ENCODE measurements at places on chromosomes 5 and 9.

DNA sequence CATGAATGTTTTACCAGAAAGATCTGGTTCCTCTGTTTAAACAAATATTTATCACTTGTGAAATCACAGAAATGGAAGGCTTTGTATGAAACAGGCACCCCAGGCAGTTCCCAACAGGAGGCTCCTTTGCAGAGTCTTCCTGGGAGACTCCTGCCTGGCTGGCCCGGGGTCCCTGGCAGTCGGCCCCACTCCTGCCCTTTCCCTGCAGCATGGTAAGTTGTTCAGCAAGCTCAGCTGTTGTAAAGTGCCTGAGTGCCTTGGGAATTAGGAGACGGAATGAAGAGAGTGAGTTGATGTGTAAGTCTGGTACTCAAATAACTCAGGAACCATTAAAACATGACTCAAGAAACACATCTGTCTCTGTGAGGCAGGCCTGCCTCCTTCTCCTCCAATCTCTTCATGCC is 17.5 kb upstream of the LHFPL2 start:
- no peak for DNase-seq

DNA sequence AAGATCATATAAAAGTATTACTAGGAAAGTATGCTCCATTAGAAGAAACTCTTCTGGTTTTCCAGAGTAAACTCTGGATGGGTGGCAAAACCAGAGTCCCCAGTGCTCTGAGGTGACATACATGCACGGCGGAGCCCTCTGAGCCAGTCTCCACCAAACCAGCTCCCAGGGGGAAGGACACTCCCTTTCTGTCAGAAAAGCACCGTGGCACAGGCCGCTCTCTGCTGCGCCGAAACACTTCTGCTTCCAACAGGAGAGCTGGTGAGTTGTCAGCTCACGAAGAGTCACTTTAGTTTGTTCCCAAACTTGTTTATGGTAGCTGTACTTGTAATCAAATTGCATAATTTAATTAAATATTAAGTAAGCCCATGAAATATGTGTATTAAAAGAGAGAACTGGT is 184.6 kb downstream of the CDK5RAP2 start:
- DNase-seq: no peak

GRCh38 chr5:146398826-146399225 is 48.3 kb upstream of the TCERG1 start:
- DNase-seq: no peak

GRCh38 chr9:4375424-4376200 is 75.7 kb upstream of the GLIS3 start:
- no peak for DNase-seq

DNA sequence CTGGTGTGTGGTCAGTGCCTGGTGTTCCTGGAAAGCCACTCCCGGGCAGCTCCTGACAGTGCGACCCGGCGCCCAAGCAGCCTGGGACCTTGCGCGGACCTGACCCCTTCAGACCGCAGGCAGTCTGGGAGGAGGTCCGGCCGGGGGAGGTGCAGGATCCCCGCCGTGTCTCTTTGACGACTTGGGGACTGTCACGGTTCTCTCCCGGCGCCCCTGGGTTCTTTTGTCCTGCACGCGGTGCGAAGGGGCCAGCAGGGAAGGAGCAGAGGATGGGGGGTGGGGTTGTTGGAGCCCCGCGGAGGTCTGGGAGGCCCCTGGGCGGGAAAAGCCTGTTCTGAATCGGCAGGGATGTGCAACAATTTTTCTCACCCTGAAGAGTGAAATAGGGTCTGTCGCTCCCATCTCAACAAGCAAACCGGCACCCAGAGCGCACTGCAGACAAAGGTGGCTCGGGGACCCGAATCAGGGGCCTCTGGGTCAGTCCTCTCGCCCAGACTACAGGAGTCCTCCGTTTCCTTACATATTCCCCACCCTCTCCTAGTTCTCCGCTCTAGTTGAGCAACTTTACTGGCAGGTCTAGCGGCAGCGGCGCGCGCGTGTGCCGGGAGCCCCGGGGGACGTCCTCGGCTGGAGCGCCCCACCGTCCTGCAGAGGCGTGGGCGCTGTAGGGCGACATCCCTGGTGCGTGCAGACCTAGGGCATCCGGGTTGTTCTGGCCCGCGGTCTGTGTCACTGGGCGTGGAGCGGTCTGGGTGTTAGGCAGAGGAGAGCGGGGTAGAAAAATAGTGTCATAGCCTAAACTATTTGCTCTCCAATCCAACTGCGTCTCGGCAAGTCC is 1.2 kb downstream of the VCAN start:
- DNase-seq: no peak

- no peak for DNase-seq
Observed at GRCh38 chr5:115381911-115382662, 85.6 kb upstream of the CCDC112 start.

GRCh38 chr5:54385994-54386393 is 69.5 kb upstream of the HSPB3 start:
- no peak for DNase-seq

DNA sequence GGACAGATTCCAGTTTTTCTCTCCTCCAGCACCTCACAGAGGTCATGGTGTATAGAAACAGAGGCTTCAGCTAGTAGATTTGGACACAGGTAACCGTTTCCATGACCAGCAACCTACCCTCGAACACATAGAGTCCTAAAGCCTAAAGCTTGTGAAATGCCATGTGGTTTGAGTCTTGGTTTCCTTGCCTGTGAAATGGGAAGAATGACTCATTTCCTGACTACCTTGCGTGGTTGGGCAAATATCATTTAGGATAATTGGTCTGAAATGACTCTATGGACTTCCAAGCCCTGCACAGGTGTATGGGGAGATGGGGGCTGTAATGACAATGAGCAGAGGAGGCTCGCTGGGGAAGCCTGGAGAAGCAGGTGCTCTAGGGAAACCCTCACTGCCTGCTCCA is 134.6 kb downstream of the TTLL11 start:
- DNase-seq: no peak

DNA sequence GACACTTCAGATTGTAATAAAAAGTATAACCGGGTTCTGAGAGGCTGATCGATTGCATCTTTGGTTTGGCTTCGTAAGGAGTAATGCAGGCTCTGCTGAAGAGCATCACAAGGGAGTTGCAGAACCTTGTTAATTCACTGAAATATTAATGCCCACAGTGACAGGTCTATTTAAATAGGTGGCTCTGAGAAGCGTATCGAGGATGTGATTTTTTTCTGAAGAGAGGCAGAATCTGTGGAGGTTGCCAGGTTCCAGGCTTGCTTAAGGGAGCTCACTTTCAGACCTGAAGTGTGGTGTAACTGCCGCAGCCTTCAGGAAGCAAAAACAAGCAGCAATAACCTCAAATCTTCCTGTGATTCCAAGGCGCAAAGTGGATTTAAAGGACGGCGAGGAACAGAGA is 80.3 kb downstream of the ANKRD33B start:
- no peak for DNase-seq

GRCh38 chr9:87181670-87182069 is 234.4 kb upstream of the GAS1 start:
- no peak for DNase-seq

GRCh38 chr9:90805006-90805996 is 3.7 kb downstream of the SYK start:
- no peak for DNase-seq

GRCh38 chr9:37454238-37454637 is 11.0 kb downstream of the ZBTB5 start:
- no peak for DNase-seq

DNA sequence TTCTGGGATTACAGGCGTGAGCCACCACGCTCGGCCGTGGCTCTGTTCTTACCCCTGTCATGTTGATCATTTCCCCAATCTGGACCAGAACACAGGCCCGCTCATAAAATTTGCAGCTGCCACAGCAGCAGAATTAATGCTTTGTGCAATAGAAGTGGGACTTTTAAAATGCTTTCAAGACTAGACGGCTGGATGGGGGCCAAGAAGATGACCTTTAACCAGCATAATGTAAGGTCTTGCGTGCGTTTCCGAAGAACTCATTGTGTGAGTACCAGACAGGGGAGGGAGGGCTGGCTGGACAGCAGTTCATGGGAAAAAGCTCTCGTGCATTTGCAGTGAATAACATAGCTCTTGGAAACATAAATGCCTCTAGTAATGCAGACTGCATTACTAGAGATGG is 3.5 kb upstream of the WDR38 start:
- no peak for DNase-seq

- DNase-seq: no peak
Observed at GRCh38 chr9:68981789-68982188, 32.1 kb downstream of the PRKACG start.

GRCh38 chr5:157456301-157456700 is 3.7 kb upstream of the NIPAL4 start:
- DNase-seq: no peak

GRCh38 chr5:156164306-156164705 is 162.7 kb upstream of the SGCD start:
- no peak for DNase-seq

- no peak for DNase-seq
Observed at GRCh38 chr5:74272831-74273451, 367.6 kb downstream of the ENC1 start.

GRCh38 chr9:84959339-84959738 is 289.8 kb downstream of the NTRK2 start:
- no peak for DNase-seq

DNA sequence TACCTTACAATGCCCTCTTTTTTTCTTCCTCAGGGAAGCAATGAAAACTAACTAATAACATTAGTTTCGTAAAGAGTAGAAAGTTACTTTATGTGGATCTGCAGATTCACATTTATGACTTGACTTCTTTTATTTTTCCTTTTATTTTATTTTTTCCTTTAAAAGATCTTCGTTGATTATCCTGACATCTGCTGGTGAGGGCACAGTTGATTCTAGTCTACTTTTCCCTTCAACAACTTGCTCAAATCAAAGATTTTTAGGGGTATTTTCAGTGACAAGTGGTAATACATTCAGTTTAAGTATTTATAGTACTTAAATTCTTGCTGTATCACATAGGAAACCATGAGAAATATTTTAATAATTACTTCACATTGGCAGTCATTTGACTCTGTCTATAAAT is 4.9 kb downstream of the EDIL3 start:
- no peak for DNase-seq

- no peak for DNase-seq
Observed at GRCh38 chr5:174999581-174999980, 275.2 kb downstream of the MSX2 start.

GRCh38 chr5:181246276-181247049 is 2.8 kb upstream of the RACK1 start:
- DNase-seq: peak; percentile 61

- no peak for DNase-seq
Observed at GRCh38 chr9:5044160-5044559, 59.1 kb downstream of the JAK2 start.

- no peak for DNase-seq
Observed at GRCh38 chr5:43304525-43304924, 8.7 kb downstream of the HMGCS1 start.

DNA sequence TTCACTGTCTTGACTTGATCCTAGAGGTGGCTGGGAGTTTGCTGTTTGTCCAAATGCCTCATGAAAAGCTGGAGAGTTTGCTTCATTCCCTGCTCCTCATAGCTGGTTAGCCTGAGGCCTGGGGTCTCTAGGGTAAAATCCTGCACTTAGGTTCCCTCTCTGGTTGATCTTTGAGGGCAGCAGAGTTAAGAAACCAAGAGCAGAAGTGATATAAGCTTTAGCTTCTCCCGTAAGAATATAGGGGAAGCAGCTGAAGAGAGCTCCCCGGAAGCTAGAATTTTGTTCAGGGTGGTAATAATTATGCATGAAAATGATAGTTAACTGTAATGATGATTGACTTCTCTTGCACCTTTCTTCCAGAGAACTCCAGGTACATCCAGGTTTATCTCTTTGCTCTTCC is 1.4 kb downstream of the FAM53C start:
- no peak for DNase-seq

DNA sequence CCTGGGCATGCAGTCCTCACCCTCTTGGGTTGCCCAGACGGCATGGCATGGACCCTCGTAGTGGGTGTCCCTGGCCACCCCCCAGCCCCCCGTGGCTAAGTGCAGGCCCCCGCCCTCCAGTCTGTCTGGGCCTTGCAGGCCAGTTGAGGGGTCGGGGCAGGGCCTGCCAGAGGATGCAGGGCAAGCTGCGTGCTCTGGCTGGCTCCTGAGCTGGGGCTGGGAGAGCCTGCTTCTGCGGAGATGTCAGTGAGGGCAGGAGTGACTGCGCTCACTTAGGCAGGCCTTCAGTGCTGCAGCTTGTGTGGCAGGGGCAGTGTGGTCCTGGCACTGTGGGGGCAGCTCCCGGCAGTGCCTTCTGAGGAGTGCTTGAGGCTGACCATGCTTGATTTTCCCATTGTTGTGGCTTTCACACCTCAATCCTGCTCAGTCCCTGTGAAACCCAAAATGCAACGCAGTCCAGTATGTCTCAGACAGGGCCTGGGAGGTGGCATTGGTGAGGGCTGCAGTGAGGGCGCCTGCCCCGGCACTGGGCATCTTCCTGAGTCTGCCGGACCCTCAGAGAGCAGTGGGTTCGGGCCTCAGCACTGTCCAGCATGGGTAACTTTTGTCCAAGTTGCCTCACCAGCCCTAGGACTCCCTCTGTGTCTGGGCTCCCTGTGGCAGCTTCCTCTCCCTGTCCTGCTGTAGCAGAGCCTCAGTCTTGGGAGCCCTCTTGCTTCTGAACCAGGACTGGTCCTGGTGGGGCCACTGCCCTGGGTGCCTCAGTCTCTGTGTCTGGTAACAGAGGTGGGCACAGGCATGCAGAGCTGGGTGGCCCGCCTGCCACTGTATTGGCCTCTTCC is 93.0 kb downstream of the PHF2 start:
- DNase-seq: no peak

DNA sequence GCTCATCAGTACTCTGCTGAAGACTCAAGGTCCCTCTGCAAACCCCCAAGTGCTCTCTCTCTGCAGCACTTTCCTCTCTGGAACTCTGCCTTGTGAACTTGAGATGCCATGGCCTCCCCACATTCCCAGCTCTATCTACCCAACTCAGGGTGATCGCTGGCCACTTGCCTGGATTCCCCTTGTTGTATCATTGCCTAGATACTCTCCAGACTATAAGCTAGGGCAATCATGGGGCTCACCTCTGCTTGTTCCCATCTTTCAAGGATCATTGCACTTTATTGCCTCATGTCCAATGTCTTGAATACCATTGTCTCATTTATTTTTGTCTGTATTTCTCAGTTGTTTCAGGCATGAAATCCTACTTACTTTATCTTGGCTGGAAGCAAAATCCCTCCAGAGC is 144.1 kb downstream of the PLPPR1 start:
- DNase-seq: no peak

DNA sequence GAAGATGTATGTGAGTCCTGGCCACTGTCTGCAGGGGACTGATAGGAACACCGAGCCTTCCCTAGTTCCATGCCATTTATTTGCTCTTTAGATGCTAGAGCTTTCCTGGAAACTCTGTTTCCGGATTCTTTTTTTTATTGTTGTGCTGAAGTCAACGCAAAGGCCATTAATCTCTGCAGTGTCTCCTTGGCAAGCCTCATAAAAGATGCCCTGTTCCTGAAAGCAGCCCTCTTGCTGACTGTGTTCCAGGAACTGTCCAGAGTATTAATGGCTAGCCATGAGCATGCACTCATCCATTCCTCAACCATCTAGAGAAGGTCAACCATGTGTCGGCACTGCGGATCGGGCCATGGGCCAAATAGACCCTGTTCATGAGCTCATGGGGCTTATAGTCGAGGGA is 42.9 kb upstream of the SMAD5 start:
- DNase-seq: no peak

Data from stimulated activated CD8-positive, alpha-beta memory T cell treated with anti-CD3 and anti-CD28 coated beads, Interleukin-4, amount 100 ng/mL, for 4 hours (primary cell).